Stimulated activated CD8-positive, alpha-beta memory T cell treated with anti-CD3 and anti-CD28 coated beads, Interleukin-7, amount 100 ng/mL, for 1 hour (primary cell): ENCODE measurements at places on chromosomes 5 and 9.

- no peak for DNase-seq
Observed at GRCh38 chr5:10946050-10946449, 185.0 kb upstream of the DAP start.

DNA sequence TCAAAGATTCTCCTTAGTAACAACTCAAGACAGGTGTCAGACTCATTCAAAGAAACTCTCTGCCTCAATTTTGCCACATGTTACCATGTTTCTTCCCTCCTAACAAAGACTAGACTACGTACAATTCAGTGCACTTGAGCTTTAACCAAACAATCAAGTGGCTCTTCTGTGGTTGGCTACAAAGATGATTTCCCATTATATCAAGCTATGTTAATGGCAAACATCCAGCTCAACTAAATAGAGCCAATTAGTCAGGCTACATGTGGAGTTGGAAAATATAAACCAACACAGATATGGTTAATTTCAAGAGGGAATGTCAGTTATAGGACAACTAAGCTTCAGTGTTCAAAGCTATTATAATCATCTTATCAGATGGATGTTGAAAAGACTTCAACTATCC is 29.2 kb upstream of the ADRA1B start:
- no peak for DNase-seq

DNA sequence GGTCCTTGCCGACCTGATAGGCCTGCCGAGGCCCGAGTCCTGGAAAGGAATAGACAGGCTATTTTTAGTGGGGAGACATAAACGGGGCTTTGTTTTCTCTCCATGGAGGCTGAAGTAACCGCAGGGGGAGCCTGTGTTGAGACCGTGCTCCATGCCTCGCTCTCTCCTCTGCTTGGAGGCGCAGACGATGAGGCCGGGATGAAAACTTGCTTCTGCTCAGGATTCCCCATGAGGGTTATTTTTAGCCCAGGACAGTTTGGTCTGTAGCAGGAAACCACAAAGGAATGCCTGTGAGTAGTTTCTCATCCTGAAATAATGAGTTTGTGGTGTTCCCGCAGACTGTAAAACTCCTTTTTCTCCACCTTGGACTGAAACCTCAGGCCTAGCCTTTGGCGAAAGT is 81.9 kb upstream of the RARS1 start:
- DNase-seq = no peak

GRCh38 chr9:34185778-34186551 is 7.1 kb downstream of the UBAP1 start:
- no peak for DNase-seq

- DNase-seq = no peak
Observed at GRCh38 chr9:79572608-79573411, 1.0 kb downstream of the TLE4 start.

DNA sequence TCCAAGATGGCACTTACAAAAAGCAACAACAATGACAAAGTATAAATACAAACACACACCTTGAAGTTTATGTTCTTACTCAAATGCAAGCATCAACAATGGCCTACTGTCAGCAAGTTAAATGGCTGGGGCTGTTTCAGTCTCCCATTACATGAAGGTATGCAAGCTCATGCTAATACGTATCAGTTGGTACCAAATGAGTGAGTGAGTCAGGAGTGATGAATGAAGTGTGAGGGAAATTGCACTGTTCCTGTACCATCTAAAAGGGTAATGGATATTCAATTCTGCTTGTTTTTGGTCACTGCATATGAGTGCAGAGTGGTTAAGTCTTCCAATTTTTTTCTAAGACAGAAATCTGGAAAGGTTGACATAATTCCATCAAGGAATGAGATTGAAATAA is 964.9 kb downstream of the MAT2B start:
- DNase-seq = no peak

DNA sequence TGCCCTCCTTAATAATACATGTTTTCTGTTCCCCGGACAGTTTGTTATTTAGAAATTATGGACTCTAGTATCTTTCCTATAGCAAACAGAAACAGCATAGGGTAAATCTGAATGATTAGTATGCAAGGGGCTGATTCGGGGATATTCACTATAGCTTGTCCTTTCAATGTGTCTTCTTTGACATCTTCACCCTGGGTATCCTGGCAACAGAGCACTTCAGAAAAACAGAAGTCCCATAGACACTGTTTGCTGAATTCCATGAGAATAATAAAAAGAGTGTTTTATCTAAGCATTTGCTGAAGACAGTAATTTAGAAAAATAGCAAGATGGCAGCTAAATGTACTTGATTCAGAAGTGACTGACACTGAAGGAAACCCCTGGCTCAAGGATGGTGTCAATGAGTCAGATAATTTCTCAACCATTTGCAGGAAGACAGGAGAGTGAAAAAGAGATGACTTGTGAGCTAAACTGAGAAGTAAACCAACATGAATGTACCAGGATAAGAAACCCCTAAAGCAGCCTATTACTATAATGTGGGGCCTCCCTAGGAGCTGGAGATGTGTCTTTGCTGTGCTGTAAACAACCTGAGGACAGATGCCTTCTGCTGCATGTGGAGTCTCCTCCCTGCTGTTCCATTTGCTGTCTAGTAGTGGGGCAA is 246.2 kb downstream of the MAN2A1 start:
- no peak for DNase-seq

DNA sequence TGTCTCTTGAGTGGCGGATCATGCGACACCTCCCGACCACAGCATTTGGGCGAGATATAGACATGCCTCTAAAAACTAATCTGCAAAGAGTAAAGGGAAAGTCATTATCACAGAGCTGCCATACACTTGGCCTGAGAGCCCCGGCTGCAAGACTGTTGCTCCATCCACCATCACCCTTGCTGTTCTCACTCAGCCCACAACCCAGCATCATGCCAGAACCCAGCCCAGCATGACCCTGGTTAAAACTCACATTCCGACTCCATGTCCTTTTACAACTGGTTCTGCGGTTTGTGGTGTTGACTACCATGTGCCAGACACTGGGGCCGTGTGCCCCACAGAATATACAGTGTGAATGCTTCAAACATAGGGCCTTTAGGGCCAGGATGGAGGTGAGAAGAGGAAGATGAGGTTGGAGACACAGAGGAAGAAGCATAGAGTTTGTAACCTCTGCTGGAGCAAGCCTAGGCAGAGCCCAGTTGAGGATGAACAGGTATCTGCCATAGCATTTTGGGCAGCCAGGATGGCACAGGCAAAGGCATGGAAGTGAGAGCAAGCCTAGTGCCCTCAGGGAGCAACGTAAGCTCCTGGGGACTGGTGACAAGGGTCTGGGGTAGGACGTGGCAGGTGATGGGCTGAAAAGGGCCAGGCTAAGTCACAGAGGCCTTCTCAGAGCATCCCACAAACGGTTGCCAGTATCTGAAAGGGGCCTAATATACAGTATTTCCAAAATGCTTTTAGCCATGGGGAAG is 37.5 kb upstream of the SMU1 start:
- no peak for DNase-seq

GRCh38 chr5:164038128-164038783 is 532.8 kb downstream of the MAT2B start:
- no peak for DNase-seq

GRCh38 chr5:65769539-65769938 is 47.5 kb downstream of the NLN start:
- DNase-seq = no peak
